Osteoblast (primary cell): ENCODE measurements at places on chromosomes 1 and 21. TPM values are rescaled to one million over a fixed set of nuclear protein-coding genes. Genes with fewer than 3 reads are reported as not detected.

AGO4 gene
- 22.1 and 23.2 TPM in 2 replicates for total RNA-seq

- peak; percentile 11 for DNase-seq
- H3K27ac ChIP-seq: no peak overlapping the region
- no peaks in the 10 kb centered on the region for H3K4me1 ChIP-seq
- H3K4me3 ChIP-seq: no peak overlapping the region
These were observed 28.3 kb upstream of the VPS13D start for GRCh38 chr1:12201352-12202189.

DNA sequence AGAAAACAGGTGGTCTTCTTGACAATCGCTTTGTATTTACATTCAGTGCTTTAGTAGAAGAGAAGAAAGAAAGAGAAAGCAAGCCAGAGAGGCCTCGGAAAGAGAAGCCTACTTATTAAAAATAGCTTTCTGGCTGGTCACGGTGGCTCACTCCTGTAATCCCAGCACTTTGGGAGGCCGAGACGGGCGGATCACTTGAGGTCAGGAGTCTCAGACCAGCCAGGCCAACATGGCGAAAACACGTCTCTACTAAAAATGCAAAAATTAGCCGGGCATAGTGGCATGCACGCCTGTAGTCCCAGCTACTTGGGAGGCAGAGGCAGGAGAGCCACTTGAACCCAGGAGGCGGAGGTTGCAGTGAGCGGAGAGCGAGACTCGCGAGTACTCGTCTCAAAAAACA, 1.8 kb upstream of the SLC19A2 start:
- H3K27me3 ChIP-seq: no peaks in the 10 kb centered on the region
- no peak overlapping the region for H3K4me3 ChIP-seq
- H3K27ac ChIP-seq: peak overlapping the region; percentile 99
- H3K36me3 ChIP-seq: no peaks in the 10 kb centered on the region
- DNase-seq: no peak
- peaks cover 38% of the 10 kb centered on the region for H3K4me1 ChIP-seq

DNA sequence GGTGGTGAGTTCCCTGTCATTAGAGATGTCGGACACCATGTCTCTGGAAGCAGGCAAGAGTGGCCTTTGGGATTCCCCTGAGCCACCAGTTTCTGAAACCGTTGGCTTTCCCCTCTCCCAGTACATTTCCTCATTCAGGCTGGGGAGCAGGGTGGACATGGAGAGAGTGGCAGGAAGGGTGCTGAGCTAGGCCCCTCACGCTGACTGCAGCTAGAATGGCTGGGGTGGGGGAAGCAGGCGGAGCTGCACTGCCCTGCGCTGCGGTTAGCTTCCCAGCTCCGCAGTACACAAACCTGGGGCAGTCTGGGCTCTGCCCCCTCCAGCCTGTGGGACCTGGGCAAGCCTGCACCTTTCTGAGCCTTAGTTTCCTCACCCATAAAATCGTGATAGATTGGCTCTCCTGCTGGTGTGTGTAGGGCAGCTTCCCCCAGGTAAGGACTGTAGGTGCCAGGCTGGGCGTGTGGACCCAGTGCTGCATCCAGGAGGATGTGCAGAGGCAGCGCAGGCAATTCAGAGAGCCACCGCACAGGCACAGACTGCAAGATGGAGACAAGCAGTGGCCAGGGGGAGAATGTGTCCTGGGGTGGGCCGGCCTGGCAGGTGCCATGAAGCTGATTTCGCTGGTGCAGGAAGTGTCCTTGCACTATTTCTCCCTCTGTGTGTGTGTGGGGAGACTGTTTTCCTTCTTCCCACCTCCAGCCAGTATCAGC, 3.0 kb downstream of the PLA2G2F start:
- no peak overlapping the region for H3K4me3 ChIP-seq
- H3K4me1 ChIP-seq: no peaks in the 10 kb centered on the region
- DNase-seq: no peak
- H3K27ac ChIP-seq: no peak overlapping the region
- no peaks in the 10 kb centered on the region for H3K36me3 ChIP-seq

PIAS3 gene
- 15.2 and 17.4 TPM in 2 replicates for total RNA-seq

FAM151A gene
- not detected in 2 replicates for total RNA-seq

GRCh38 chr1:25031601-25031965, 101.5 kb upstream of the RUNX3 start:
- DNase-seq: peak; percentile 42
- H3K4me1 ChIP-seq: no peaks in the 10 kb centered on the region
- H3K36me3 ChIP-seq: no peaks in the 10 kb centered on the region
- H3K4me3 ChIP-seq: no peak overlapping the region
- H3K27ac ChIP-seq: no peak overlapping the region
- peaks cover 6% of the 10 kb centered on the region for H3K27me3 ChIP-seq

LRRN2 gene
- total RNA-seq: under 0.01 TPM in 1 of 2 replicates, not detected in the other

DNA sequence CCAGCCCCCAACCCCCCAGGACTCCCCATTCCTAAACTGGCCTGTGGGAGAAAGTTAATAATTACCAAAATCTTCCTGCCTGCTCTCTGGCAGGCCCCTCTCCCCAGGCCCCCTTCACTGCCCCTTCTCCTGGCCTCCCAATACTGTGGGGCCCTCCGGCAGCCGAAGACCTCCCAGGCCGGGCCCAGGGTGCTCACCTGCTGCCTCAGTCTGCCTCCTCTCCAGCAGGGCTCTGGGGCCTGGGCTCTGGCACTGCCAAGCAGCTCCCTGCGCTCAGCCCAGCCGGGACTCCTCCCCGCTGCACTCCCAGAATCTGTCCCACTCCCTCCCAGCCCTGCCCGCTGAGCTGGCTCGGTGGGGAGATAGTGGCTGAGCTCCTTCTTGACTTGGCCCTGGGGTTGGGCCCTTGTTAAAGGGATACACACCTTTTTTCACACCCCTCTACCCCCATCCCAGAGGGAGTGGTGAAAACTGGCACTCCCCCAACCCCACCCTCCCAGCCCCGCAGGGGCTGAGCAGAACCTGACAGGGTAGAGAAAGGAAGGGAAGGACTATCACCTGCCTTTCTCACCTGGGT, at the start of gene S100A16:
Gene S100A16, minus strand, starts transcription at position 383 of the 577 bp plus-strand sequence. CDS start 4,986 bp downstream, outside the sequence.
- peak; percentile 98 for DNase-seq
- no peaks in the 10 kb centered on the region for H3K27me3 ChIP-seq
- H3K4me3 ChIP-seq: peak within 1 kb of the TSS; percentile 88
- H3K27ac ChIP-seq: peak within 1 kb of the TSS; percentile 78

S100A5 gene
- not detected in 2 replicates for total RNA-seq

HES3 gene
- not detected in 2 replicates for total RNA-seq

FABP3 gene
- total RNA-seq: 28.6 and 38.0 TPM in 2 replicates

GRCh38 chr1:44421446-44421884, 16.4 kb downstream of the RNF220 start:
- no peaks in the 10 kb centered on the region for H3K36me3 ChIP-seq
- H3K27me3 ChIP-seq: peaks cover 65% of the 10 kb centered on the region
- no peak for DNase-seq
- H3K27ac ChIP-seq: no peak overlapping the region
- H3K4me1 ChIP-seq: peaks cover 9% of the 10 kb centered on the region

GRCh38 chr1:228913626-228914414, 178.5 kb downstream of the RHOU start:
- H3K27ac ChIP-seq: no peak overlapping the region
- no peak overlapping the region for H3K4me3 ChIP-seq
- H3K36me3 ChIP-seq: no peaks in the 10 kb centered on the region
- DNase-seq: no peak
- H3K27me3 ChIP-seq: peaks cover 3% of the 10 kb centered on the region
